ENCODE measurements at places on chromosomes 12 and 14.

- no peak for DNase-seq
Measured at GRCh38 chr14:72715850-72716228, 178.1 kb downstream of the DPF3 start.

- no peak for DNase-seq
Measured at GRCh38 chr14:99459481-99460100, 21.1 kb downstream of the SETD3 start.

DNA sequence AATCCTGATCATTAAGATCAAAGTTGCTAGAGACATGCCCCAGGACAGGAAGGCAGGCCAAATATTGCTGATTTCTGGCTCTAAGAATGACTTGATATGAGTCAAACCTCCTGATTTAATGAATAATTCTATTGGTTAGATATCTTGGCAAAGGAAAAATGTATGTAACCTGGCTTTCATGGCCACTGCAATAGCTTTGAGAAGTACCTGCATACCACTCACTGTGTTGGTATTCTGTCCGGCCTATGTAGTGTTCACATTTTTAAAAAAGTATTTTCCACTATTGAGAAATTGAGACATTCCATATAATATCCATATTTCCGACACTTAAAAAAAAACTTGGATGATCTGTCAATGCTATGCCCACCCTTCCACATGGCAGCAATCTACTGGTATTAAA lies 283.1 kb upstream of the SOX5 start:
- no peak for DNase-seq

GRCh38 chr14:36672095-36672494 lies 10.4 kb downstream of the PAX9 start:
- no peak for DNase-seq

DNA sequence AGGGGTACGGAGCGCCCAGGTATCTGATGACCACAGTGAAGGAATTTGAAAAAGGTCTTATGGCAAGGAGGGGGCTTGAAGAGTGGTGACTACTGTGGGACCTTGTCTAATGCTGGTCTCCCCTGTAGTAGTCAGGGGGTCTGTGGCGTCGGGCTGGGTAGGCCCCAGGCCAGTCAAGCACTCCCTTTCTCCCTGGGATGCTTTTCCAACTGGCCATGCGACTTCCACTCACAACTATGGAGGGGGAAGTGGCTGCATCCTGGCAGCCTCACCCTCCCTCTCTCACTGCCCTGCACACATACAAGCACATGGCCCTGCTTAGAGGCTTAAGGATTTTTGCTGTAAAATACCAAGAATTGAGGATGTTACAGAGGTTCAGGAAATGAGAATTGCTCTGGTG lies 4.1 kb downstream of the TSPAN11 start:
- DNase-seq = no peak

GRCh38 chr12:58386136-58386535 lies 444.8 kb downstream of the ATP23 start:
- DNase-seq = no peak

DNA sequence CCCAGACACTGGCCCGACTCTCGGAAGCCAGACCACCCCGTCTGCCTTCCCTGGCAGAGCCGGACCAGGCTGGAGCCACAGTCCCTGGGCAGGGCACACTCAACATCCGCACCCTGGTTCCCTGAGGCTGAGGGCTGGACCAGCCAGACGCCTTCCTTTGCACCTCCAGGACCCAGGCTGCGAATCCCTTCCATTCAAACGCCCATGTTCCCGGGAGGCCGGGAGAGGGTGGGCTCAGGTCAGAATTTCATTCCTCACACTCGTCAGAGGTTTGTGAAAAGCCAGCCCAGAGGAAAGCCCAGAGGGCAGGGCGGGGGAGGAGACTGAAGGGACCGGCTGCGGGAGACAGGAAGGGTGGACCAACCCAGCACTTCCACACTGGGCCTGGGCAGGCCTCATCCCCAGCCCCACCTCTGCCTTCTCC lies 58.7 kb downstream of the LRRC74A start:
- DNase-seq = no peak

- DNase-seq = no peak
Measured at GRCh38 chr12:117774941-117775775, 193.6 kb downstream of the KSR2 start.

DNA sequence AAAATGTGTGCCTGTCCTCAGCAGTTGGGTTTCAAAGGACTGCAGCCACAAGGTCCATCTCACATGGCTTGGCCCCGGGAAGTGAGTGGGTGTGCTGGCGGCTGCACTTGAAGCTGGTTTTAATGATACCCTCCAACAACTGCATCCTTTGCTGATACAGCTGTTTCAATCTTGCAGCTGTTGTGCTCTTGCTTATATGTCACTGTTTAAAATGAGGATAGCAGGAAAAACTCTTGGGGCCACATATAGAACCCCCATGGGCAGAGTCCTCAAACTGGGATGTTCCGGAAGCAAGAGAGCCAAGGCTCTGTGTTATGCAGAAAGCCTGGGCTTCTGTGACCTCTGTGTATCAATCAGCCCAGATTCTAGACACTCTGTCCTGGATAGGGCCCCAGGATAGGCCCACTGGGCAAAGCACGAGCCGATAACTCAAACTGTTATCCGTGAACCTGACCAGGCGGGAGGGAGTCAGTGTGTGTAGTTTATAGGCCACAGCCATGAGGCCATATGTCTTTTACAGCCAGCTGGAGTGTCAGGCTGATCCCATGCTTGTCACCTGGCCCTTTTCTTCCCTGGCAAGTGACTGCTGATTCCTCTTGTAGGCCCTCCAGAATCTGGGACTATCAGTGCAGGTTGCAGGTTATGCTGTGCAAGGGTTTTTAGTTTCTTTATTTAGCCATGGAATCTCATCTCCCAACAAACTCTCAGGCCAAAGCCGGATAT lies 74.3 kb downstream of the SSPN start:
- no peak for DNase-seq

Data from CD4-positive, alpha-beta T cell treated with Interleukin-4 for 1 hour (primary cell).